Adrenal gland (tissue), 19 donors: ENCODE measurements at places on chromosomes 7 and 10. TPM values are rescaled to one million over a fixed set of nuclear protein-coding genes. Genes with fewer than 3 reads are reported as not detected.

DNA sequence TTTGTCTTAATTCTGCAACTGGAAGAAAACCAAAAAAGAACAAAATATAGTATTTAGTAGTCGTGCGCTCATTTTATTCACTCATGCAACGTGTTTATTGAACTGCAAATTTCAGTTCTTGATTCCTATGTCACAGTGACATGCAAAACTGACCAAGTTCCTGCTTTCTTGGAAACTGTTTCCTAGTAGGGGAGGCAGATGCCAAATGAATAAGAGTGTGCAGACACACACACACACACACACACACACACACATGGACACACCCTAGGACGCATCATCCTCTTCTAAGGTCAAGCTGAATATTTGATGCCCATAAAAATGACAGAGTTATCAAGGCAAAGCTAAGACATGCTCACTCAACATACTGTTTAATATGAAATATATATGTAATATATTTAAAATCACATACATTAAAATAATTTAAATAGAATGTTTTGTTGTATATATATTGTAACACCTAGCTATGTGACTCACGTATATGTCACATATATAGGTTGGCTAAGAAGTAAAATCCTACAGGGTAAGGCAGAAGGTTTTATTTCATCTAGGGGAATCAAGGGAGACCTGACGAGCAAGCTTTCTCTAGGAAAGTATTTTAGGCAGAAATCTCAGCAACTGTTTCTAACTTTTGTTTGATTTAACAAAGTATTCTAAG, 79.6 kb downstream of the SVIL start:
- no peaks in the 10 kb centered on the region for H3K36me3 ChIP-seq
- H3K4me3 ChIP-seq, result no peak overlapping the region
- no peaks in the 10 kb centered on the region for H3K27me3 ChIP-seq
- no peaks in the 10 kb centered on the region for H3K4me1 ChIP-seq

TBX20 gene
- total RNA-seq, result 1.8 TPM

DNA sequence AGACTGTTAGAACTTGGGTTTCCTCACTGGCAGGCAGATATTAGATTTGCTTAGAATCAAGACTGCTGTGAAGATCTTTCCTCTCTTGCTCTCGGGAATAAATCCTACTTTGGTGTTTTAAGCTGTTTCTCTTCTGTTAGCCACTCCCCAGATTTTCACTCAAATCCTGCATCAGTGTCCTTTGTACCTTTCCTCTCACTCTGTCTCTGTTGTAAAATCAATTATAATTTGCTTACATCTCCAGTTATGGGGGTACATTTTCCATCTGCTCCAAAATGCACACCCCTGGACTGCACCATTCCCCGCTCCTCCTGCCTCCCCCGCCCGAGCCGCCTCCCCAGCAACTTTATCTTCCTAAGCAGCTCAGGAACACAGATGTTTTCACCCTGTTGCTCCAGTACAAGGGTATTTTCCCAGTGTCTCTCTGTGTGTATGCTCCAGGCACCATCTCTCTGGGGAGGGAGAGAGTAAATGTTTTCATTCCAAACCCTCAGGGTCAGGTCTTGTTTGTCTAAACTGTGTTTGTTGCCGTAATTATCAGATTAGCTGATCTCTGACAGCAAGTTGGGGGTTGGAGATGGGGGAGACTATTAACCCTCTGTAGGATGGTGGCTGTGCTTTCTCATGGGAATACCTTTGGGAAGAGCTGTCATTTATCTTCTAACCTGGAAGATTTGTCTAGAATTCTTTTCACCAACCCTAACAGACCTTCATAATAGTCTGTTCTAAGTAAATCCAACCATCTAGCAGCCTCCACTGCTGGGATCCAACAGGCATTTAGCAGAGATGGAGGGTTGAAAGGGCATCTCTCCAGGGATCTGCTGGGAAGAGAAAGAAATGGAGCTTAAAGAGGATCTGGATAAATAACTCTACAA, 20.4 kb upstream of the GOT1 start:
- DNase-seq, result no peak
- no peak overlapping the region for H3K27ac ChIP-seq
- no peak overlapping the region for H3K4me3 ChIP-seq
- peaks cover 20% of the 10 kb centered on the region for H3K27me3 ChIP-seq
- H3K36me3 ChIP-seq, result no peaks in the 10 kb centered on the region
- no peaks in the 10 kb centered on the region for H3K4me1 ChIP-seq

GRCh38 chr7:64997927-64998391, 7.1 kb upstream of the ZNF117 start:
- no peak overlapping the region for H3K4me3 ChIP-seq
- no peaks in the 10 kb centered on the region for H3K36me3 ChIP-seq
- H3K27me3 ChIP-seq, result no peaks in the 10 kb centered on the region

GRCh38 chr7:147547252-147547897, 1043.2 kb upstream of the C7orf33 start:
- no peaks in the 10 kb centered on the region for H3K27me3 ChIP-seq
- H3K36me3 ChIP-seq, result no peaks in the 10 kb centered on the region
- peak; percentile 40 for DNase-seq
- no peak overlapping the region for H3K4me3 ChIP-seq
- H3K27ac ChIP-seq, result no peak overlapping the region
- H3K4me1 ChIP-seq, result no peaks in the 10 kb centered on the region

GRCh38 chr10:133359972-133360610, 2.3 kb upstream of the FUOM start:
- H3K36me3 ChIP-seq, result peaks cover 26% of the 10 kb centered on the region
- no peak for DNase-seq
- H3K27ac ChIP-seq, result no peak overlapping the region
- H3K4me1 ChIP-seq, result peaks cover 6% of the 10 kb centered on the region
